ENCODE measurements at places on chromosomes 6 and 20. TPM values are rescaled to one million over a fixed set of nuclear protein-coding genes. Genes with fewer than 3 reads are reported as not detected.

- H3K36me3 ChIP-seq: no peaks in the 10 kb centered on the region
- no peak for DNase-seq
- no peaks in the 10 kb centered on the region for H3K27me3 ChIP-seq
- peak overlapping the region; percentile 90 for H3K27ac ChIP-seq
- peak overlapping the region; percentile 90 for H3K4me3 ChIP-seq
These were observed 4.1 kb upstream of the ZKSCAN8 start for GRCh38 chr6:28137505-28137981.

DNA sequence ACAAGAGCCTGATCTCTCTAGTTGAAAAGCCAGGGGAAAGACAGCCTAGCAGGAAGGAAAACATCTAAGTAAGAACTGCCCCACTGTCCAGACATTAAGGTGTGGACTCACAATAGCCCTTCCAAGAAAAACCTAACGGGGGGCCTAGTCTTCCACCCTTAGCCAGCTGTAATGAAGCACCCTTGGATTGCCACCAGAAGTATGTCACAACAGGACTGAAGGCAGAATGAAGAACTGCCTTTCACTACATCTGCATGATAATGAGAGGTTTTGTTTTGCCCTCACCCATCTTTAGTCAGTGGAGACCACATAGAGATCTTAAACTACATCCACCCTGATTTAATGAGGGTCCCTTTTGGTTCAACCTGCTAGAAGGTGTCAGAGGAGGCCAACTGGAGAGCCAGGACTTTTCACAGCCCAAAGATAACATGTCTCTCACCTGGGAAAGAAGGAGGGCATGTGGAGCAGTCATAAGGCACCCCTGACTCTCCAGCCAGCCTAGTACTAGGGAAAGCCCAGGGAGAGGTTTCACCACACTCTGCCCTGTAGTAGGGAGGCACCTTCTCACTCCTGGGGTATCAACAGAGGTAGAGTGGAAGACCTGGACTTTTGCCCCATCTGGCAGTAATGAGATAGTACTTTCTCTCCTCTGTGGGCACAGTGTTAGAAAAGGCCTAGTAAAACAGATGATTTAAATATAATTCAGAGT is 1017.4 kb upstream of the MANEA start:
- no peaks in the 10 kb centered on the region for H3K36me3 ChIP-seq
- H3K4me1 ChIP-seq: no peaks in the 10 kb centered on the region
- no peak overlapping the region for H3K27ac ChIP-seq
- no peak for DNase-seq

DNA sequence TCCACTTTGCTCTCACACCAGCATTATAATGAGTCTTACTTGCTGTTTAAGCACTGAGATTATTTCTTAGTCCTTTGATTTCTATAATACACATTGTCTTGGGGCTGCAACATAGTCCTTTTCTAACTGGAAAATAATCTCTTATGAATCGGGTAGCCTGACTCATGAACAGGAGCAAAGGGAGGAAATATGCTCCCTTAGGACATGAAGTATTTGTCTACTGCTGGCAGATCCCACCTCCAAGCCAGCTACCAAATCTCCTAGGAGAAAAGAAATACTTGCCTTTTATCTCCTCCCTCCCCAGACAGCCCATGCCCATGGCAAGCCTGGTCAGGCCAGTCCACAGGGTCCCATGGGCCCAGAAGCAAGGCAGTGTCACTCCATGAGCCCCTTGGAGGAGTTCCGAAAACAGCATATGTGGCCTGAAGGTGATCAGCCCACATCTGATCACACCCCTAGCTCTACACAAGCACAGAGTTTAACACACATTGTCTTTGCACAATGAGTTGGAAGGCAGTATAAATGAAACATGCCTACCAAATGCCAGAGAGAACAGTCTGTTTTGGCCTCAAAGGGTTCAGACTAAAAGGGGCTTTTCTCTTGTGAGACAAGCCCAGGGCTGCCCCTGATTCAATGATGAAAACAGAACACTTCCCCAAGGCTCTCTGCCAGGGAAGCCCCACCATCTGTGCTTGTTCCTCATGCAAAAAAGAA is 37.1 kb upstream of the SLC4A11 start:
- H3K27ac ChIP-seq: peak overlapping the region; percentile 54
- no peak overlapping the region for H3K4me3 ChIP-seq
- H3K4me1 ChIP-seq: peaks cover 4% of the 10 kb centered on the region
- no peaks in the 10 kb centered on the region for H3K27me3 ChIP-seq
- peaks cover 7% of the 10 kb centered on the region for H3K36me3 ChIP-seq

DNA sequence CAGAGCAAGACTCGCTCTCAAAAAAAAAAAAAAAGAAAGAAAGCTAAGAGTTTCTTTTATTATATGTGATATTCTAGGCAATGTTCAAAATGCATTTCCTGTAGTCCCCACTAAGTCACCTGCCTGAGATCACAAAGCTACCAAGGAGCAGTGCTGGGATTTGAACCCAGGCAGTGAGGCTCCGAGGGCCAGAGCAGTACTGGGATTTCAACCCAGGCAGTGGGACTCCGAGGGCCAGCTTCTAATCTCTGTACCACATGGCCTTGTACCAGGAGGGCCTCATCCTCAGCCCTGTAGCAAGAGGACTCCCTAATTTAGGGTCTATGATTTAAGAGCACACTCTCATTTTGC is 39.7 kb downstream of the ZMYND8 start:
- H3K36me3 ChIP-seq: peaks cover 6% of the 10 kb centered on the region
- peak overlapping the region; percentile 96 for H3K27ac ChIP-seq
- peak overlapping the region; percentile 3 for H3K4me3 ChIP-seq
- DNase-seq: no peak
- H3K27me3 ChIP-seq: no peaks in the 10 kb centered on the region

DNA sequence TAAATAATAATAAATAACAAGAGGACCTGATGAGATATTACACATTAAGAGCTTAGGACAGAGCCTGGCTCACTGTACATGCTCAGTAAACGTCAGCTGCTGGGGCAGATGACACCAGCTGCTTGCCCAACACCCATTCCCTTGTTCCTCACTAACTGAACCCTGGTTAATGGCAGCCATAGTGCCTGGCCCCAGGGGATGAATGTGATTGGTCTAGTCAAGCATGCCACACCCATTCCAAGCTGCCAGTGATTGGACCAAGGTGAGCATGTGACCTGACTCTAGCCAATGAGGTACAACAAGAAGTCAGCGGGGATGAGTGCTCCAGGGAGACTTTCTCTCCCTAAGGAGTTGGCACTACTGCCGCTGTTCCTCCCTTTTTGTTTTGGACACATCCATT is 85.1 kb upstream of the PTPN1 start:
- H3K27me3 ChIP-seq: no peaks in the 10 kb centered on the region
- no peak overlapping the region for H3K27ac ChIP-seq
- H3K36me3 ChIP-seq: no peaks in the 10 kb centered on the region
- no peak overlapping the region for H3K4me3 ChIP-seq

- H3K4me3 ChIP-seq: no peak overlapping the region
- no peaks in the 10 kb centered on the region for H3K27me3 ChIP-seq
- H3K36me3 ChIP-seq: no peaks in the 10 kb centered on the region
- DNase-seq: no peak
These were observed 92.5 kb downstream of the SLC24A3 start for GRCh38 chr20:19304886-19305415.

GRCh38 chr6:3911614-3912336 is 62.6 kb downstream of the FAM50B start:
- H3K36me3 ChIP-seq: no peaks in the 10 kb centered on the region
- no peak overlapping the region for H3K4me3 ChIP-seq
- H3K4me1 ChIP-seq: peaks cover 67% of the 10 kb centered on the region
- H3K27ac ChIP-seq: peak overlapping the region; percentile 88

The BPIFB2 gene
- not detected for total RNA-seq

The RARS2 gene
- total RNA-seq: 18.6 TPM

The DYNLT2 gene
- total RNA-seq: 1.0 TPM

The CST7 gene
- total RNA-seq: 0.62 TPM

Measured in psoas muscle (tissue), 8 donors.